ENCODE measurements at places on chromosomes 13 and 19.
A peak's percentile ranks its signal among the peaks of the same experiment; 100 is the strongest.

GRCh38 chr13:24650161-24650560 is 30.0 kb upstream of the ATP12A start:
- no peak for DNase-seq

GRCh38 chr19:12788682-12789097 is 2.6 kb upstream of the JUNB start:
- peak; percentile 63 for DNase-seq

GRCh38 chr19:42090672-42091071 is 14.7 kb downstream of the ZNF574 start:
- no peak for DNase-seq

GRCh38 chr19:42433503-42434260 is 6.5 kb upstream of the LIPE start:
- DNase-seq, result peak; percentile 70

GRCh38 chr13:106533101-106533942 is 2.1 kb downstream of the EFNB2 start:
- DNase-seq, result peak; percentile 62

All from iPS-NIHi11 (cell line).